ENCODE measurements at places on chromosomes 13 and 19.

DNA sequence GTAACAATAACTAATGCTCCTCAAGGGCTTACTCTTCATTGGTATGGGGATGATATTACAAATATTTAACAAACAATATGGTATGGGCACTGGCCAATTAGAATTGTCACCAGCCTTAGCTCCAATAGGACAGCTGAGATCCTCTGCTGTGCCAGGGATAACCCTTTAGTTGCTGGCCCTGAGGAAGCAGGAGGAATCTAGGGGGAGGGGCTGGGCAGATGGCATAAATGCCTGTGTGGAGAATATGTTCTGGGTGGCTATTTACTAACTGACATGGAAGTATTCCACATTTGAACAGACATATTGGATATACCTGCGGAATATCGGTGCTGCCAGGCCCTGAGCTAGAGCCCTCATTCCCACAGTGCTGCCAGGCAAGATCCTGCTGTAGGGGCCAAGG, 16.6 kb upstream of the LRCH1 start:
- H3K4me3 ChIP-seq, result no peak overlapping the region
- no peaks in the 10 kb centered on the region for H3K36me3 ChIP-seq
- H3K27me3 ChIP-seq, result no peaks in the 10 kb centered on the region
- no peak overlapping the region for H3K27ac ChIP-seq
- DNase-seq, result no peak
- H3K4me1 ChIP-seq, result peaks cover 2% of the 10 kb centered on the region

DNA sequence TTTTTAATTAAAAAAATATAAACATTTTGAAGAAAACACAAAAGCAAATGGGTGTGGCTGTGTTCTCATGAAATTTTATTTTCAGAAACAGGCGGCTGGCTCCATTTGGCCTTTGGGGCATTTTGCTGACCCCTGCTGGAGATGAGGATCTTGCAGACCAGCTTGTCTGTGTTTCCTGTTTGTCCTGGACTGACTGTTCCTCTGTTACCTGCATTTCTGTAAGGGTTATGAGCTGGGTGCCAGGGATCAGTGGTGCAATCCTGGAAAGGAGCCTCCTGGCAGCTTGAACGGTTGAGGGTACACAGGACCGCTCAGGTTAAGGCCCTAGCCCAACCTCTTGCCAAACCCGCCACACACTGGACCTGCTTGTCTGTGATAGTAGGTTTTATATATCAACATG, 49.9 kb downstream of the ZNF787 start:
- no peaks in the 10 kb centered on the region for H3K36me3 ChIP-seq
- peaks cover 8% of the 10 kb centered on the region for H3K4me1 ChIP-seq
- no peak for DNase-seq
- H3K27me3 ChIP-seq, result peaks cover 9% of the 10 kb centered on the region

- no peak for DNase-seq
- H3K4me1 ChIP-seq, result peaks cover 17% of the 10 kb centered on the region
- H3K4me3 ChIP-seq, result no peak overlapping the region
- no peaks in the 10 kb centered on the region for H3K27me3 ChIP-seq
- H3K36me3 ChIP-seq, result peaks cover 26% of the 10 kb centered on the region
Measured at GRCh38 chr13:40940841-40941240, 78.3 kb downstream of the ELF1 start.

- no peak overlapping the region for H3K4me3 ChIP-seq
- H3K36me3 ChIP-seq, result no peaks in the 10 kb centered on the region
- peaks cover 45% of the 10 kb centered on the region for H3K27me3 ChIP-seq
- H3K27ac ChIP-seq, result no peak overlapping the region
Measured at GRCh38 chr19:38977445-38978325, 2.1 kb upstream of the FBXO17 start.

DNA sequence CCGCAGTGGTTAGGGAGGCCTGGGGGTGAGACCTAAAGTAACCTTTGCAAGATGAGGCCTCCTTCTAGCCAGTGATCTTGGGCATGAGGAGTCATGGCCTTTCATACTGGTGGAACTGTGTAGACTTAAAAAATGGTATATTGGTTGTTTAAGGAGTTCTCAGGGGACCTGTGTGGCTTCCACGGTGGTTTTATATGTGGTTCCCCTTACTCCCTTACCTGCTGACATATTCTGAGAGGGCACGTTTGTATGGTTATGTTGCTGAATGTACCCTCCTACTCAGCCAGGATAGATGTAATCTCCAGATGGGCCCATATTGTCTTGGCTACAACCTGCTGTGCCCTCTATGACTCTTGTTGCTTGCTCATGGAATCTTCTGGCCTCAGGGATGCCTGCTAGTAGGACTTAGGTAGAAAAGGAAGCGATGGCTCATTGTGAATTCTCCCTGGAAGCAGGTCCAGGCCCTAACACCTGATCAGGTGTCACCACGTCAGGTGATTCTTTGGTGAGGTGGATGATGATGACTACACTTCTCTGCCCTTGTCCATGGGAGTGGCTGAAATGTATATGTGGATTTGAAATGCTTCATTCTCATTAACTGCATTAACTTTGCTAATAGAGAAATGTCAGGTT, 1.8 kb downstream of the ZNF460 start:
- H3K27ac ChIP-seq, result peak overlapping the region; percentile 89
- peak; percentile 24 for DNase-seq
- peaks cover 66% of the 10 kb centered on the region for H3K36me3 ChIP-seq
- no peaks in the 10 kb centered on the region for H3K27me3 ChIP-seq
- H3K4me3 ChIP-seq, result no peak overlapping the region
- peaks cover 41% of the 10 kb centered on the region for H3K4me1 ChIP-seq

- H3K4me1 ChIP-seq, result peaks cover 8% of the 10 kb centered on the region
- H3K27ac ChIP-seq, result no peak overlapping the region
- peaks cover 33% of the 10 kb centered on the region for H3K27me3 ChIP-seq
- H3K4me3 ChIP-seq, result no peak overlapping the region
Measured at GRCh38 chr19:46206176-46206575, 23.4 kb upstream of the IGFL1 start.

DNA sequence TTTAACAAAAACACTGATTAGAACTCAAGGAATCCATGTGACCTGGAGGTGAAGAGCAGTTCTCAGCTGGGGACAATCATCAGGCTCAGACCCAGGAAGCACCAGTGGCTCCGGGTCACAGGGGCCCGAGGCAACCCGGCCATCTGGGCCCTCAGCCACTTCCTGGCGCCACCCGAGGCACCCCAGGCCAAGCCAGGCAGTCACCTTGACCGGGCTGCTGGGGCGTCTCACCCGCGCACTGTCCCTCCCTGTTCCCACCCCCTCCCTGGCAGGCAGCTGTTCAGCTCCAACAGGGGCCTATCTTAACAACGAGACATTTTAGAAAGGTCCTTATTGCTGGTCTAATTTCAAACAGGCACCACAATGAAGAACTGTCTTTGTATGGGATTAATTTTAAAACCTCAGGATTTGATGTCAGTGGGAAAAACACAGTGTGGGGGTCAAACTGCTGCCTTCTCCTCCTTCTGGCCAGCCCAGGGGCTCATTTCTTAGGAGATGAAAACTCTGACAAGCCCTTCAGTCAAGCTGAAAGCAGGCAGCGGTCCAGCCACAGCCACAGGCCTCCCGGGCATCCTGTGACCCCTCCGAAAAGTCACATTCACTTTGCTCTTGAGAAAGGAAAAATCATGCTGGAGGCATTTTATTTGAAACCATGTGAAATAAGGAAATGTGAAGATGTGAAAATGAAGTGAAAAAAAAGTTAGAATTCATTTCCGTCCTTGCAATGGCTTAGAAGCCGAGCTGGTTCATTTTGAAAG, 83.3 kb downstream of the KCTD15 start:
- no peaks in the 10 kb centered on the region for H3K27me3 ChIP-seq
- DNase-seq, result no peak
- H3K27ac ChIP-seq, result no peak overlapping the region
- no peaks in the 10 kb centered on the region for H3K36me3 ChIP-seq

DNA sequence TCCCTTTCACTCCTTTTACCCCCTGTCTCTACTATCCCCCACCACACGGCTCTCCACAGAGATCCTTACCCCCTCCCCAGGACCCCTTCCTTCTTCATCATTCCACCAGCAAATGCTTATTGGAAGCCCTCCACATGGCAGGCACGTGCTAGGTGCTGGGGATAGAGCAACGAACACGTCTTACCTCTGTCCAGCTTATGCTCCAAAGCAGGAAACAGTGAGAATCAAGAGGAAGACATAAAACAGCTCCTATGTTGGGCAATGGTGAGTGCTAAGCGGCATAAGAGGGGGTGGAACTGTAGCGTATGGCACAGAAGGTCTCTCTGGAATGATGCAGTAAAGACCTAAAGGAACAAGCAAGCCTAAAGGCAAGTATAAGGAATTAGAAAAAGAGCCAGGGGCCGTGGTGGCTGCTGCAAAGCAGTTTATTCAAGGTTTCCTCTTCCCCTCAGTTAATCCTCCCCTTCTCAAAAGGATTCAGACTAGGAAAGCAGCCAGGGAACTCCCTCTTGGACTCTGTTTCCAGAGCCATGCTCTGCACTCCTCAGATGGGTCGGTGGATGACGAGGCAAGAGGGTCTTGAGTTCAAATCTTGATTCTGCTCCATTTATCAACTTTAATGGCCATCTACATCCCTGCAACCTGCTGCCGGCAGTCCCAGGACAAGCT, 289.4 kb downstream of the FOXO1 start:
- peaks cover 14% of the 10 kb centered on the region for H3K36me3 ChIP-seq
- peaks cover 18% of the 10 kb centered on the region for H3K4me1 ChIP-seq

- H3K4me3 ChIP-seq, result peak overlapping the region; percentile 25
- peaks cover 47% of the 10 kb centered on the region for H3K36me3 ChIP-seq
- no peak for DNase-seq
- H3K4me1 ChIP-seq, result peaks cover 47% of the 10 kb centered on the region
- H3K27me3 ChIP-seq, result peaks cover 3% of the 10 kb centered on the region
Measured at GRCh38 chr19:32349051-32349450, 3.6 kb downstream of the ZNF507 start.

- peak overlapping the region; percentile 68 for H3K27ac ChIP-seq
- H3K4me3 ChIP-seq, result peak overlapping the region; percentile 86
- peaks cover 4% of the 10 kb centered on the region for H3K36me3 ChIP-seq
- no peaks in the 10 kb centered on the region for H3K27me3 ChIP-seq
Measured at GRCh38 chr19:45443462-45444317, 20.0 kb upstream of the ERCC1 start.

Measured in activated naive CD8-positive, alpha-beta T cell treated with anti-CD3 and anti-CD28 coated beads for 36 hours (primary cell).